ENCODE measurements at places on chromosomes 1 and 21. TPM values are rescaled to one million over a fixed set of nuclear protein-coding genes. Genes with fewer than 3 reads are reported as not detected.

The CASQ2 gene
- total RNA-seq, result not detected

The KRTAP12-2 gene
- total RNA-seq, result not detected

The KIF21B gene
- total RNA-seq, result under 0.01 TPM

The RHBDL2 gene
- total RNA-seq, result 0.59 TPM

The USH2A gene
- under 0.01 TPM for total RNA-seq

The SLAMF9 gene
- not detected for total RNA-seq

The CELA2A gene
- total RNA-seq, result not detected

The GBP6 gene
- not detected for total RNA-seq

The PADI2 gene
- total RNA-seq, result under 0.01 TPM

The CFAP45 gene
- 0.29 TPM for total RNA-seq

The FCRL2 gene
- total RNA-seq, result not detected

The PRR9 gene
- not detected for total RNA-seq

The AKR7A3 gene
- 1.2 TPM for total RNA-seq

The TMPRSS2 gene
- total RNA-seq, result not detected

The TMEM54 gene
- total RNA-seq, result 16.5 TPM

The IFNAR2 gene
- 4.0 TPM for total RNA-seq

The PTGS2 gene
- 3.3 TPM for total RNA-seq

The KCND3 gene
- 6.5 TPM for total RNA-seq

The OR6K3 gene
- total RNA-seq, result not detected

The OR2T35 gene
- total RNA-seq, result not detected

The RNU1-2 gene
- under 0.01 TPM for total RNA-seq

The LENEP gene
- total RNA-seq, result 0.88 TPM

The CLCNKA gene
- not detected for total RNA-seq

The WDR64 gene
- total RNA-seq, result not detected

The CNTN2 gene
- total RNA-seq, result under 0.01 TPM

The FCGR2B gene
- not detected for total RNA-seq

The AQP10 gene
- total RNA-seq, result not detected

The TRPM2 gene
- 0.36 TPM for total RNA-seq

The OR2T11 gene
- total RNA-seq, result not detected

The KRTAP21-2 gene
- not detected for total RNA-seq

The RGS8 gene
- not detected for total RNA-seq

The C4BPB gene
- total RNA-seq, result not detected

The OR2L8 gene
- not detected for total RNA-seq

The LIN28A gene
- total RNA-seq, result not detected

The LY9 gene
- not detected for total RNA-seq

The SMIM1 gene
- total RNA-seq, result not detected

The ST6GALNAC5 gene
- 1.1 TPM for total RNA-seq

The CNIH3 gene
- 3.6 TPM for total RNA-seq

The NOS1AP gene
- total RNA-seq, result not detected

The IFI44 gene
- total RNA-seq, result 35.8 TPM
